Activated CD4-positive, alpha-beta T cell treated with anti-CD3 and anti-CD28 coated beads, Interleukin-2, amount 50 U/mL, for 48 hours (primary cell): ENCODE measurements at places on chromosomes 3 and 15.

- DNase-seq, result no peak
Measured at GRCh38 chr3:121895121-121895520, 920 bp downstream of the SLC15A2 start.

GRCh38 chr15:31239409-31239808 is 87.2 kb upstream of the KLF13 start:
- no peak for DNase-seq

GRCh38 chr15:100433304-100433703 is 91.5 kb upstream of the ADAMTS17 start:
- no peak for DNase-seq

DNA sequence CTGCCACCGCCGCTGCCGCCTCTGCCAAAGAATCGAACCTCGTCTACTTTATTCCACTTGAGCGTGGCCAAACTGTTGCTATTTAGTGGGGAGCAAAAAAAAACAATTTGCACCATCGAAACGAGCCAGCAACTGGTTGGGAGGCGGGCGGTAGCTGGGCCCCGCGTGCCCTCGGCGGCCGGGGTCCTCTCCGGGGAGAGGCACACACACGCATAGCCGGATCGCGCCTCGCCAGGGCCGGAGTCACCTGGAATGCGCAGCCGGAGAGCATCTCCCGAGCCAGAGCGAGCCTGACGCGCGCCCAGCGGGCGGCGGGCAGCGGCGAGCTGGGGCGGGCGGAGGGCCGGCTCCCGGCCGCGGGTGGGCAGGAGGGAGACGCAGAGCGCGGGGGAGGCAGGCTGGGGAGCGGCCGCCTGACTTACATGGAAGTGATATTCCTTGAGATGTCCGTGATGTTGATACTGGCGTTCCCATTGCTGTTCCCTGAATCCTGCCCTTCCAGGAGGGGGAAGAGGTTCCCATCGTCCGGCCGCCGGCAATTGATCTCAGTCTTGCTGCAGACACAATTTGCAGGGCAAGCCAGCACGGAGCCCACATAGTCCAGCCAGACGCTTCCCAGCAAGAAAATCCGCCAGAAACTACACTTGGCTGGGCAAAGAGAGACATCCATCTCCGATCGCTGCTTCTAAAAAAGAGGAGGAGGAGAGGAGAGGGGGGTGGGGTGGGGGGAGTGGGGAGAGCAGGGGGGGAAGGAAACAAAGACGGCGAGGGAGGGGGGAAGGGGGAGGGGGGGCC is 858 bp downstream of the NTRK3 start:
- DNase-seq, result no peak

- DNase-seq, result no peak
Measured at GRCh38 chr3:143897576-143898295, 49.5 kb upstream of the SLC9A9 start.

DNA sequence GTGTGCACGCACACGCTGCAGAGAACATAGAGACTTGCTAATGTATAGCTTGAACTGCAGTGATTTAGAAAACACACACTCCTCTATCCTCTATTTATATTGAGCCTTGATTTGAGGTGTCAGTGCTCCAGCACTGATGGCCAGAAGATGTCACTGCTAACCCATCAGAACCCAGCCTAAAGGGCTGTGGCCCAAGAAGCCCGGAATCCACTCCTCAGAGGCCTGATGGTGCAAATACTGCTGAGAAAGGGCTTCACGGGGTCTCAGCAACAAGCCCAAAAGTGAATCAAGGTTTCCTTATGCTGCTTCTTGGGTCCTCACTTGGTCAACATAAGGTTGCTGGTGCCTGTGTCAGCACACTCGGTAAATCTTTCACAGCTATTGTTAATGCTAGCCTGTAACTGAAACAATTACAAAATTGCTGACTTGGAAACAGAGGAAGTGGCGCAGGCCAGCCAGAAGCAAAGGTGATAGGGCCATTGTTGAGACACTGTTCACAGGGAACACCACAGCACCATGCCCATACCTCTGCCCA is 60.3 kb downstream of the HEG1 start:
- DNase-seq, result peak; percentile 45

DNA sequence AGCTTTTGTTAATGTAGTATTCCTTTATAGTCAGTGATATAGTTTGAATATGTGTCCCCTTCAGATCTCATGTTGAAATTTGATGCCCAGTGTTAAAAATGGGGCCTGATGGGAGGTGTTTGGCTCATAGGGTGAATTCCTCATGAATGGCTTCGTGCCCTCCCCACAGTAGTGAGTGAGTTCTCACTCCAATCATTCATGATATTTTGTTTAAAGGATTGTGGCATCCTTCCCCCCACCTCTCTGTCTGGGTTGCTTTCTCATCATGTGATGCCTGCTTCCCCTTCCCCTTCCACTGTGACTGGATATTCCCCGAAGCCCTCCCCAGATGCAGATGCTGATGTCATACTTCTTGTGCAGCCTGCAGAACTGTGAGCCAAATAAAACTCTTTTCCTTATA is 649.8 kb upstream of the NR2F2 start:
- no peak for DNase-seq

GRCh38 chr3:118337649-118338048 is 697.0 kb downstream of the IGSF11 start:
- no peak for DNase-seq

DNA sequence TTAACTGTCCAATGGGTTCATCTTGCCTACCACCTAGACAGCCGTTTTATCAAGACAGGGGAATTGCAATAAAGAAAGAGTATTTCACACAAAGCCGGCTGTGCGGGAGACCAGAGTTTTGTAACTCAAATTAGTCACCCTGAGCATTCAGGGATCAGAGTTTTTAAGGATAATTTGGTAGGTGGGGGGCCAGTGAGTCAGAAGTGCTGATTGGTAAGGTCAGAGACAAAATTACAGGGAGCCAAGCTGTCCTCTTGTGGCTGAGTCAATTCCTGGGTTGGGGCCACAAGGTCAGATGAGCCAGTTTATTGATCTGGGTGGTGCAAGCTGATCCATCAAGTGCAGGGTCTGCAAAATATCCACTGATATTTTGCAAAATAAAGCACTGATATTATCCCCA is 29.9 kb upstream of the GPD1L start:
- DNase-seq, result no peak

DNA sequence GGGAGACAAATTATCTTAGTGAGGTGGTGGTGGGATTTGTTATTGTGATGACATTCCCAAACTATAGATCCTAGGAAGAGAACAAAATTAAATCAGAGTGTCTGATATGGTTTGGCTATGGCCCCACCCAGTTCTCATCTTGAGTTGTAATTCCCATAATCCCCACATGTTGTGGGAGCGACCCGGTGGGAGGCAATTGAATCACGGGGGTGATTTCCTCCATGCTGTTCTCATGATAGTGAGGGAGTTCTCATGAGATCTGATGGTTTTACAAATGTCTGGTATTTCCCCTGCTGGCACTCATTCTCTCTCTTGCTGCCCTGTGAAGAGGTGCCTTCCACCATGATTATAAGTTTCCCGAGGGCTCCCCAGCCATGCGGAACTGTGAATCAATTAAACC is 62.0 kb downstream of the RPL22L1 start:
- no peak for DNase-seq

- peak; percentile 27 for DNase-seq
Measured at GRCh38 chr15:60392986-60393790, 4.6 kb downstream of the ANXA2 start.

GRCh38 chr3:185335799-185336198 is 27.1 kb upstream of the MAP3K13 start:
- DNase-seq, result no peak

DNA sequence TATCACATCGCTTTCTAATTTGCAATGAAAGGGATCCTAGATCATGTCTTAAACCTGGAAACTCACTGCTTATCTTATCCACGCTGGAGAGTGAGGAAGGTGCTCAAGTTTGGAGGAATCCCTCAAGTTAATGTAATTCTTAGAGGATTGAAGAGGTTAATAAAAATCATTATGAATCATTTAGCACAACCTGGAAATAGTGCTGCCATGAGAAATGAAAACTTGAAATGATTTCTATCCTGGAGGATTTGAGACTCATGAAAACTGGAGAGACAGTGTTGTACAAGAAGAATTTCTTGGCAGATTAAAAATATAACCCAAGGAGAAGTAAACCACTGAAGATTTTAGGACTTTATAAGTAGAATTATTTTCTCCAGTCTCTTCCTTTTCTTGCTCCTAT is 125.9 kb downstream of the ADAMTS9 start:
- DNase-seq, result no peak

GRCh38 chr3:9214185-9214584 is 35.3 kb downstream of the SRGAP3 start:
- no peak for DNase-seq

DNA sequence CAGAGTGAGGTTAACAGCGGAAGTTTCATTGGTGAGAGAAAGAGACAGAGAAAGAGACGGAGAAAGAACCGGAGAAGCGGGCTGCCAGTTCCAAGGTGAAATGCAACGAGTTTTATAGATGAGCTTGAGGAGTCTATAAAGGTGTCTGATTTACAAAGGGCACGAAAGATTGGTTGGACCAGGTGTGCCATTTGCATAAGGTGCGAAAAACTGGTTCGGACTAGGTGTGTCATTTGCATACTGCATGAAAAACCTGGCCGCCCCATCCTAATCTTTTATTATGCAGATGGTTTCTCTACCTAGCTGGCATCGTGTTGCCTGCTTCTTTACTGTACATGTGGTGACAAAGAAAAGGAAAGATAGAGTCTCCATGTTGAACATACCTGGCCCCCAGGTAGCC is 253.8 kb upstream of the IGF1R start:
- DNase-seq, result no peak

DNA sequence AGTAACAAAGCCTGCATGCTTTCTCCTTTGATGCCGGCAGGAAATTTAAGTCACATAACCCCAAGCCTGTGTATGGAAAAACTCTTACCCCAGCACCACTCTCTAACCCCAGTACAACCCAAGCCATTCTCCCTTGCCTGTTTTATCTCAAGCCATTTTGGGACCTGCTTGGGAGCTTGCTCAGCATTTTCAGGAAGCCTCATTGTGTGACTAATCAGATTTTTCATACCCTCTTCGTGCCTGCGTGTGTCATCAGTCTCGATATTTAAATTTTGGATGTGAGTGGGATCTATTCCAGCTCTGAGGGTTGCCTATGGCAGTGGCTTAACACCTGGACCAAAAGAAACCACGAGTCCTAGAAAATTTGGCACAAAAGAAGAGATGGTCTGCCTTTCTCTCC is 426.2 kb downstream of the SQOR start:
- DNase-seq, result no peak

DNA sequence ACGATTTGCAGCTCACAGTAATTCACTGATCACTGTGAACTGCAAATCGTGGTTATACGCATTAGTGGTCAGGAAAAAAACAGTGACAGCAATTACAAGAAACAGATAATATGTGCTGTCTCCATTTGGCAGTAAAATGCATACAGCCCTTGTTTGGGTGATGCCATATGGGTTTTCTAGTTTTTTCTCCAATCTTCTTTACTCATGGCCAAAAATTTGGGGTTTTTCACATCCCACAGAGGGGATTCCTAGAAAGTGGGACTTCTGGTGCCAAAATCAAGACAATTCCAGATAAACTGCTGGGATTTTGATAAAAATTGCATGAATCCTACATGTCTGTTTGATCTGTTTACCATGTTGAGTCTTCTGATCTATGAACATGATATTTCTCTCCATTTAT is 15.6 kb downstream of the NDN start:
- no peak for DNase-seq

GRCh38 chr3:30996467-30996866 is 102.0 kb upstream of the GADL1 start:
- no peak for DNase-seq
